Muscle of arm (tissue), 14 donors: ENCODE measurements at places on chromosomes 5 and 9. TPM values are rescaled to one million over a fixed set of nuclear protein-coding genes. Genes with fewer than 3 reads are reported as not detected.

DNA sequence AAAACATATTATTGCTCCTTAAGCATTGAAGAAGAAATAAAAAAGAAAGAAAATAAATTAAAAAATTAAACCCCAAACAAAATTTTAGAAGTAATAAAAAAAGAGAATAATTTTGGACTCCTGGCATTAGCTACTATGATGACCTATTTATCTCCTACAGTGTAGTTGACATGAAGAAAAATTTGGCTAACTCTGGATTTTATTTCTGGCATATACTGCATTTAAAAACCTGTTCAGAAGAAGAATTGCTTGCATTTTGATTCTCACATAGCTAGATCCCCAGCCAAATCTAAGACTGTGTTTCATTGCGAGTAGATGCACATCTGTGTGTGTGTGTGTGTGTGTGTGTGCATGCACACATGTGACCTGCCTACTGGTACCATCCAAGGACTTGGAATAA is 30.1 kb upstream of the GABRG2 start:
- DNase-seq, result no peak

DNA sequence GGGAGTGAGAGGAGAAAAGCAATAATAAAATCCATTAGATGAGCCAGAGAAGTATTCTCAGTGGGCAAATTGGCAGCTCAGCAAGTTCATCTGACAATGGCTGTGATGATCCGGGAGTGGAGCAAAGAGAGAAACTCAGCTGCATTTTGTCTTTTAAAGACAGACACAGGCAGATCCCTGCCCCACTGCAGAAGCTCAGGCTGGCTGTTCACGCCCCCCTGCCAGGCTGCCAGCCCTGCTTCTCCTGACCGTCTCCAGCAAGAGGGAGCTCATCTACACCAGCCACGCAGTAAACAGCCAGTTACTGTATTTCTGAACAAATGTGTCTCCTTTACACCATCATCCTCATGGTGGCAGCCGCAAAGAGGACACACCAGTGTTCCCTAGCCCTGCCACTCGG is 114.3 kb upstream of the SARDH start:
- DNase-seq, result no peak

- no peak for DNase-seq
Measured at GRCh38 chr9:90219548-90220118, 423.0 kb downstream of the DIRAS2 start.

GRCh38 chr5:40480392-40480791 is 199.3 kb upstream of the PTGER4 start:
- DNase-seq, result no peak

- no peak for DNase-seq
Measured at GRCh38 chr5:150514708-150515211, 6.8 kb downstream of the NDST1 start.

DNA sequence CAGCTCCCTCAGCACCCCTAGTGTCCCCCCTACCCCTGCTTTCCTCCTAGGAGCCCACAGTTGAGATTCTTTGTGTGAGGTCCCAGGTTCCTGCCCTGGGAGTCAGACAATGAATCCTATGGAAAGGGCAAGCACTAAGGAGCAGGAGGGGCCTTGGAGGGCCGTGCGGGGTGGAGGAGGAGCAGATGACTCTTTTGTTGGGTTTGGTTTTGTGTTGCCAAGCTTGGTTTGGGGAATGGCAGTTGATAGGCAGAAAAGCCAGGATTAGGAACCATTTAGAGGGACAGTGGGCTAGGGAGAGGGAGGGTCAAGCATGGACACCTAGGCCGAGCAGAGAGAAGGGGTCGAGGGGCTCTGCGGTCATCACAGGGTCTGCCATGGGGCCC is 61.6 kb upstream of the SPTLC1 start:
- DNase-seq, result no peak

DNA sequence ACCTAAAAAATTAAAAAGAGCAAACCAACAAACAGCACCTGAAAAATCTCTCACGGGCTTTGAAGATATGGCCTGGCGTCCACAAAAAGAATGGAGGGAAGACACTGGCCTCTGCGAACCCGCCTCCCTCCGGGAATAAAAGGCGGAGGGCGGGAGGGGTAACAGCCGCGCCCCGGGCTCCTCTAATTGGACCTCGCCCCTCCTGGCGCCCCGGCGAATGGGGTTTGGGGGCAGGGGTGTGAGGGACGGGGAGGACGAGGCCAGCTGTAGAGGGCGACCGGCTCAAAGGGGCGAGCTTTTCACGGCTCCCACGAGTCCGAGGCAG is 753 bp downstream of the FANCC start:
- DNase-seq, result no peak

- no peak for DNase-seq
Measured at GRCh38 chr5:73558950-73559349, 6.5 kb downstream of the ANKRA2 start.

DNA sequence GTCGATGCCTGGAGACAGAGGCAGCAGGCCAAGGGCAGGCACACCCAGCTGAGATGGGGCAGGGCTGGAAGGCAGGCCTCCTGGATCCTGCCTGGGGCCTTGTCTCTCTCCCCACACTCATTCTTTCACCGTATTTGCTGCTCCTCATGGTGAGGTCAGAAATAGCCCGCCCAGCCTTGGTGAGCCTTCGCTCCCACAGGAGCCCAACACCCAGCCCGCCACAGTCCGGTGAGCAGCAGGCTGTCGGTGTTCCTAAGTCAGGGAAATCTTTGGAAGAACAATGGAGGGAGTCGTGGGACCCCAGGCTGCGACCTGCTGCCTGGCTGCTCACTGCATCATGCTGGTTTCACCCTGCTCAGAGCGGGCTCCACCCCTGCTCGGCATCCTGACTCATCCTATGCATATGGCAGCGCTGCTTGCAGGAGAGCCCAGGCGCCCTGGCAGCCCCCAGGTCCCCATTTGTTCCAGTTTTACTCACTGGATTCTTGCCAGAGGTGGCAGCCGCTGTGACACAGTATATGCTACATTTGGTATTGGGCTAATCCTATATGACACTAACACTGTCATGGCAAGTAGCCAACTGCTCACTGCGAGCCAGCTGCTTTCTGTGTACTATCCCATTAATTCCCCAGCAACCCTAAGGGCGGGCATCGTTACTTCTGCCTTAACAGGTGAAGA is 53.2 kb upstream of the NCS1 start:
- DNase-seq, result peak; percentile 59

DNA sequence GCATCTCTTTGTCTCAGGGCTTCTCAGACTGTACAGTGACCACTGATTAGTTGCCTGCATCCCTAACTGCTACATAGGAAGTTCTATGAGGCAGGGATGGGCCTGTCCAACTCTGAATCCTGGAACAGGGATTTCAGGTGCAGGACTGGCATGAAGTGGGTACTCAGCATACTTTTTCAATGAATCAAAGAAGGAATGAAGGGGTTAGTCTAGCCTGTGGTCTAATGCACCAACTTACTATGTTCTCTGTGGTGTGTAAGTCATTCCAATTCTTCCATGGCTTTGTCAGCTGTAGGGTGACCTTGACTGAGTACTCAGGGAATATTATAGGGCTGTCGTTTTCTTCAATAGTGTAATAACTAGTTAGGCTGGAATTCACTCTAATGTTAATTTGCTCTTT is 8.3 kb downstream of the COL15A1 start:
- no peak for DNase-seq

- DNase-seq, result no peak
Measured at GRCh38 chr5:177474846-177475562, 1.6 kb upstream of the DBN1 start.

DNA sequence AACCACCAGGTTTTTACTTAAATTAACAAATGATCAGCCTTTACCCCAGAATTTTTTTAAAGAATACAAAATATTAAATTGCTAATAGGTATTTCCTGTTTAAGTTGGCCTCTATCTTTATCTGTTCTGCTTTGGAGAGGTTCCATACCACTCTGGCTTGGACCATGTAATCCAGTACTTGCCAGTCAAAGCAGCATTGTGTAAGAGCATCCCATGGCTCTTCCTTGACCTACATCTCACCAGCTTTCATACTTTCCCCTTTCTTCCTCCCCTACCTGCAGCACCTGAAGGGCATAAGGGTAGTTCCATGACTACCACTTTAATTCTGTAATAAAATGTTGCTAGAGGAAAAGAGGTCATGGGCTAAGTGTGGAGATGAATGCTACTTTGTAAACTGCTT is 140.8 kb upstream of the MTAP start:
- DNase-seq, result no peak

- peak; percentile 43 for DNase-seq
Measured at GRCh38 chr5:75510417-75510835, 1.0 kb downstream of the CERT1 start.

DNA sequence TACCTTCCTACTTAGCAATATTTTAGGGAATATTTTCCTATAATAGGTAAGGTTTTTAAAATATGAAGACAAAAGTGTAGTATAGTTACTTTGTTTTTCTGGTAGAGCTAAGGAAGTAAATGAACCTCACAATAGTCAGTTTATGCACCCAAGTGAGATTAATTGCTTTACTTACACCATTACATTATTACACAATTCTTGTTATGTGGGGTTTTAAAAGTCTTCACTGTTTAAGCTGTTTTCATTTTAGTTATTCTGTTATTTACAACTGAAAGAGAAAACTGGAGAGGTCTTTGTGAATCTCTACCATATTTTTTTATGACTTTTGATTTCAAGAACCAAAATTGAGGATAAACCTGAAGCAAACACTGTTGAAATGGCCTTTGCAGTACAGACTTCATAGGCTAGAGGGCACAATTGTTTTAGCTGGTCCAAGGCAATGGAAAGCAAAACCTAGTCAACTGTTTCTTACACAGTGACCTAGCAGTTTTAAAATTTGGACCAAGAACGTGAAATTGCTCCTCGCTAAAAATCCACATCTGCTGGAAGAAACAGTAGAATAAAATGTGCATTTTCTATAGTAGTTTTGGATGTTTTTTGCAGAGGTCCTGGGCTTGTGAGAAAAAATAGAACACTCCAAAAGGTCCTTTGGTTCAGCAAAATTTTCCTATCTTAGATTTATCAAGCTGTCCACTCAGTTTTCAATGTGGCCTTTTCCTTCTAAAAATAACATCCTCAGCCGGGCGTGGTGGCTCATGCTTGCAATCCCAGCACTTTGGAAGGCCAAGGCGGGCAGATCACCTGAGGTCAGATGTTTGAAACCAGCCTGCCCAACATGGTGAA is 66.4 kb upstream of the FER start:
- peak; percentile 75 for DNase-seq

DNA sequence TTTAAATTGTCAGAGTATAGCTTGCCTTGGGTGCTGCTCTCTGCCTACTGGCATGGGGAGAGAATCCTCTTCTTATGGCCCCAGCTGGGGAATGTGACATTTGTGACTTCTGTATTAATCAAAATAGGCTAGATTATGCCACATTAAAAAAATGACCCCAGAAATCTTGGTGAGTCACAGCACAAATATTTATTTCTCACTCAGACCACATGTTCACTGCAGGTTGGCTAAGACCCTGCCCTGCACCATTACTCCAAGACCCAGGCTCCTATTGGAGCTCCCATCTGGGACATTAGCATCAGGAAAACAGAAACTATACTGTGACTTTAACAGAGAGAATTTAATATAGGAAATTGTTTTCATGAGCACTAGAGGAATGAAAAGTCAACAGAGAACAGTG is 16.6 kb upstream of the WHRN start:
- DNase-seq, result no peak

GRCh38 chr9:76379494-76379893 is 14.7 kb downstream of the RFK start:
- no peak for DNase-seq

DNA sequence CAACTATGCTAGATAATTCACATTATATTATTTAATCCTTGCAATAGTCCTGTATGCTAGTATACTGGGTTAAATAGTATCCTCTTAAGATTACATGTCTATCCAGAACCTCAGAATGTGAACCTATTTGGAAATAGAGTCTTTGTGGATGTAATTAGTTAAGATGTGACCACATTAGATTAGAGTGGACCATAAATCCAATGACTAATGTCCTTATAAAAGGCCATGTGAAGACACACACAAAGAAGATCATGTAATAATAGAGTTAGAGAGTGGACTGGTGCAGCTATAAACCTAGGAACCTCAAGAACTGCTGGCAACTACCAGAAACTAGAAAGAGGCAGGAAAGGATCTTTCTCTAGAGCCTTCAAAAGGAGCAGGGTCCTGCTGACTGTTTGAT is 263.6 kb upstream of the PTGER4 start:
- no peak for DNase-seq

- DNase-seq, result peak; percentile 61
Measured at GRCh38 chr5:345404-346195, 24.1 kb downstream of the AHRR start.

Gene FAM169A
- 0.59 TPM for polyA plus RNA-seq

Gene CENPP
- polyA plus RNA-seq, result 5.7 TPM

Gene IL33
- 19.5 TPM for polyA plus RNA-seq

Gene DMGDH
- polyA plus RNA-seq, result 3.9 TPM

Gene HAVCR2
- 1.2 TPM for polyA plus RNA-seq

Gene LCN2
- polyA plus RNA-seq, result not detected

Gene MPDZ
- 44.0 TPM for polyA plus RNA-seq
